Stimulated activated CD4-positive, alpha-beta T cell treated with anti-CD3 and anti-CD28 coated beads, Interleukin-1b, Interleukin-23, amount 100 ng/mL, for 1 hour (primary cell): ENCODE measurements at places on chromosomes 2 and 18.
A peak's percentile ranks its signal among the peaks of the same experiment; 100 is the strongest.

GRCh38 chr2:14079576-14079975, 552.9 kb upstream of the LRATD1 start:
- no peak for DNase-seq

- no peak for DNase-seq
Observed at GRCh38 chr2:43717322-43717721, 41.1 kb upstream of the C1GALT1C1L start.

GRCh38 chr18:21112140-21112473, 494 bp upstream of the ROCK1 start:
- DNase-seq, result peak; percentile 16

GRCh38 chr2:143830476-143830875, 689.4 kb downstream of the ZEB2 start:
- no peak for DNase-seq

DNA sequence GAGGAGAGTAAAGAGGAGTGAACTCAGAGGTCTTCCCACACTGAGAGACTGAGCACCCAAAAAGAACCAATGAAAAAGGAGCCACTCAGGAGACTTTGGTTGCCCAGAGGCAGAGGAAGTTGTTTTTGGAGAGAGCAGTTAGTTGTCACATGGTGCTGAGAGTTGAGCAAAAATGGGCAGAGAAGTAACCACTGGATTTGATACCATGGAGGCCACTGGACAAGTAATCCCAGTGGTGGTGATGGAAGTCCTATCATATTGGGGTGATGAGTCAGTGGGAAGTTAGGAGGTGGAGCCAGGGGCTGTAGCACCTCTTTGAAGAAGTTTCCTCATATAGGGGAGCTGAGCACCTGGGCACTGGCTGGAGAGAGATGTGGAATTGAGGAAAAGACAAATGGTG, 235.8 kb downstream of the TPGS2 start:
- no peak for DNase-seq

DNA sequence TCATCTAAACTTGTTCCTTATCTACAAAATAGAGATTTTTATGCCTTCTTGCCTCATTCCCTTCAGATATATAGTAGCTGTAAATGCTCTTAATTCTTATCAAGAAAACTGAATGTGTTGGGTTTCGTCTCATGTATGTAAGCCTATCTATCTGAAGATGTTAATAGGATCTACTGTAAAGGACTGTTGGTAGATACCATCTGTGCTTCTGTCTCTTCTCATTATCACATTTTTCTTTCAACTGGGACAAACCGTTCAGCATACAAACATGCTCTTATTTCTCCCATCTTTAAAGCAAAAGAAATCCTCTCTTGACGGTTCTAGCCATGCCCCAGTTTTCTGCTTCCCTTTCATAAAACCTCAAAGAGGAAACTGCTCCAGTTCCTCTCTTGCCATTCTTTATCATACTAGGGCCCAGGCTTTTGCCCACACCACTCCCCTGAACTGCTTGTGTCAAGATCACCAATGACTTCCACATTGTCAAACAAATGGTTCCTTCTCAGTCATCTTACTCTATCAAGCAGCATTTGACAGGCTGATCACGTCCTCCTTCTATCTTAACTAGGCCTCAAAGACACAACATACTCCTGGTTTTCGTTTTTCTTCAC, 88.7 kb downstream of the ARHGEF33 start:
- no peak for DNase-seq

- no peak for DNase-seq
Observed at GRCh38 chr2:28915939-28916338, 21.5 kb downstream of the WDR43 start.

- no peak for DNase-seq
Observed at GRCh38 chr2:30565851-30566358, 118.9 kb downstream of the LCLAT1 start.

DNA sequence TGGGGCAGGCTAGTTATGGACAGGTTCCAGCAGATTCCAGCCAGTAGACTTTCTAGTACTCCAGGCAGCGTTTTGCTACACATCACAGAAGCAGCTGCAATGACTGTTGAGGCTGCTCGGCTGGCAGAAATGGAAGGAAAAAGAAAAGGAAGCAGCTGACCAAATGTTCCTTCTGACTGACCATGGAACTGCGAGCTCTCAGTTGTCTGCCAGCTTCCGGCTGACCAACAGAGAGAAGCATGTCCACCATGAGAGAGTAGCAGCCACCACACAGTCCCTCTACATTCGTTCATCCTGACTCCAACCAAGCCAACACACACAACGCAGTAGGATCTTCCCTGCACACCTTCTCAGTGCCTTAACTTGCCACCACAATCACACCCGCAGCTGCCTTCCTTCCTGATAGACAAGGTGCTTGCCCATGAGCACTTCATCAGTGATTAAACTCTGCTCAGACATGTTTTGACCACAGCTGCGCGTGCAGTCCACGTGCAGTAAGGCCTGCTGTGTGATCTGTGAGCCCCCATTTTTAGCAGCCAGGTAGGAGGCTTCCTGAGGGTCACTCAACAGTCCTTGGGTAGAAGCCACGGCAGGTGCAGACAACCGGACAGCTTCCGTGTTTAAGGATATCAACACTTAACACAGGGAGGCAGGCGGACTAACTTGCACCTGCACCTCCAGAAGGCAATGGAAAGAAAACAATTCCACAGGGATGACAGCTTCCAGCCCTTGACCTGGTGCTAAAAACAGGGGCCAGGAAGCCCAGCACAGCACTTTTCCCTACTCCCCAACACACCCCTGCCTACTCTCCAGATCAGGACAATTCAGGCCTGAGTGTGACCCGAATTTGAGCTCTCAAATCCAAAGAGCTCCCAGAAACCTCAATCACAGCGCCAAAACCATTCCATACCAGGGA, 996 bp downstream of the TGFBRAP1 start:
- DNase-seq, result no peak

GRCh38 chr2:150140777-150141176, 346.7 kb downstream of the RND3 start:
- DNase-seq, result no peak

DNA sequence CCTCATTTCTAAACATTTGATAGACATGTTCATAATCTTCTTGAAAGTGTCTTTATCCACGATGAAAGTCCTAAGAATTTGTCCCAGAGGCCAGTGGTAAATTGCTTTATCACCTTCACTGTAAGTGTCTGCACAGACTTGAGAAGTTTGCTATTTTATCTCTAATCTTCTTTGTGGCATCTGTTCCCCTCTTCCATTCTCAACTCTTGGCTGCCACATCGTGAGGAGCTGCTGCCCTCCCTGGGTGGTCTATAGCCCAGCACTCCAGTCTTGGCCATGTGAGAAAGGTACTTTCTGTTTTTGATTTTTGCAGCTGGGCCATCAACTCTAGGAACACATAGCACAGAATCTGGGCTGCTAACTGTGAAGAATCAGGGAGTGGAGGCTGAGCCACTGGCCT, 45.5 kb downstream of the SLC14A2 start:
- DNase-seq, result no peak
